ENCODE measurements at places on chromosomes 16 and 17. TPM values are rescaled to one million over a fixed set of nuclear protein-coding genes. Genes with fewer than 3 reads are reported as not detected.

DNA sequence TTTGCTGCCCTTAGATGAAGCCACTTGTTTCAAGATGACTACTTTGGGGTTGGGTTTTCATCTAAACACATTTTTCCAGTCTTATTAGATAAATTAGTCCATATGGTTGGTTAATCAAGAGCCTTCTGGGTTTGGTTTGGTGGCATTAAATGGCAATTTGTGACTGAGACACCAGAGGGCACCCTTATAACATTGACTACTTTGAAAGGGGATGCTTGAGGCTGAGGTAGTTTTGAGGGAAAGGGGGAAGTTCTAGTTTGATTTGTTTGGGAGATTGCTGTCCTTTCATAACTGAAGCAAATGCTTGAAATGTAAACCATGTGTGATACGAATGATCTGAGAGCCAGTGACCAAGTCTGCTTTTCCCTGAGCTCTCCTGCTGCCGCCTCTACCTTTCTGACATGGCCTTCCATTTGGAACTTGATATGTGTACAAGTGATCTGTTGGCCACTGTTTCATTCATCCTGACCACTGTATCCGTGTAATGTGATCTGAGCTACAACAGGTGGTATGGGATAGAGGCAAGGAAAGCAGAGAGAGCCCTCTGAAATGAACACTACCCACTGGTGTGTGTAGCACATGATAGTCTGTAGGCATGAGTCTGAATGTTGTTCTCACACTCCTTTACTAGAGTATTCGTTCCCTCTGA, 5.8 kb upstream of the RARA start:
- DNase-seq: peak; percentile 52

GRCh38 chr16:88377961-88378360, 4.8 kb upstream of the ZNF469 start:
- no peak for DNase-seq

DNA sequence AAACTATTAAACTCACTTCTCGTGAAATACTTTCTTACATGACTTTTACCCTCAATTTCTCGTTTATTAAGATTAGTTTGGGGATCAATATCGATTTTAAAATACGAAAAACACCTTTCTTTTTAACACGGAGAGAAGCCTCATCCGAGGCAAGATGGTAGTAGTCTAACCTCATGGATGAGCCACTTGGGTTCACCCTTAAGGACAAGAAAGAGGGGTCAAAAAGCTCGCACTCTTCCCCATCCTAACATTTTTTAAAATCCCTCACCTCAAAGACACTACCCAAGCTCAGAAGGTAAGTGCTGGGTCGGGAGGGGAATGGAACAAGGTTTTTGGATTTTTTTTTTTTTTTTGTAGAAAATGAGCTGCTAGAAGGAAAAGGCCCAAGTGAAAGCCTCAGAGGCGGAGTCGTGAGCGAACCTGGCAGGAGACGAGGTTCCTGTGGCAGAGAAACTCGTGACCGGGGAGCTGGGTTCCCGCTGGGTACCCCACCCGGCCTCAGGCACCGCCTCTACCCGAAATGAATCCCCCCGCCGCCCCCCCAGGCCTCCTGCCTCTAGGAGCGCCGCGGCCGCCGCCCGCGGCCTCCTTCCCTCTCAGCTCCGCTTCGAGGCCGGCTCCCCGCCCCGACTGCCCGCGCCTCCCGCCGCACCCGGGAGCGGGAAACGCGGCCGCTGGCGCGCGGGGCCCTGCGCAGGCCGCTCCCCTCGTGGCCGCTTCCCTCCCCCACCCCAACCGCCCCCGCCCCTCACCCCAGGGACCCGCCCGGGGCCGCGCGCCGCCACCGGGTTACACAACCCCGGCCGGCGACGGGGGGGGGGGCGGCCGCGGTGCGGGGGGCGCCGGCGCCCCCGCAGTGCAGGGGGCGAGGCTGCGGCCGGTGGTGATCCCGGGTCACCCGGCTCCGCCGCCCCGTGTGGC, 1.6 kb downstream of the NUFIP2 start:
- peak; percentile 49 for DNase-seq

CASKIN2 gene
- 4.3 TPM for total RNA-seq

DNA sequence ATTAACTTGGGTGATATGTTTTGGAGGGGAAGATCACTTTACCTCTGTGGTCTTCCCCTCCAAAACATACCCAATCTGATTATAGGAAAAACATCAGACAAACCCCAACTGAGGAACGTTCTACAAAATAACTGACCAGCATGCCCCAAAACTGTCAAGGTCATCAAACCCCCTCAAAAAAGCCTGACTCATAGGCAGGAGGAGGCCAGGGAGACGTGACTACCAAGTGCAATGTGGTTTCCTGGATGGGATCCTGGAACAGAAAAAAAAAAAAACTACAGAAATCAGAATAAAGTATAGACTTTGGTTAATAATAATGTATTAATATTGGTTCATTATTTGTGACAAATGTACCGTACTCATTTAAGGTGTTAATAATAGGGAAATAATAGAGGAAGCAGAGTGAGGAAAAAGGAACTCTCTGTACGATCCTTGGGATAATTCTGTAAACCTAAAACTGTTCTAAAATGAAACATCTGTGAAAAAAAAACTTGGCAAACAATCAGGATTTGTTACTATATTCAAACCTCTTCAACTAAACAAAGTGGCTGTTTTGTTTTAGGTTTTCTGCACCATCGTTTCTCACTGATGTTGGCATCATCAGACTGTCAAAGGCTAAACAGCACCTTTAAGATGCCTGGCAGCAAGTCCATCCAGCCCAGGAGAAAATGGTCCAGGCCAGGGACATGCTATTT, 266.7 kb upstream of the SDK2 start:
- no peak for DNase-seq

Data from activated T-cell treated with anti-CD3 and anti-CD28 coated beads, Interleukin-2, amount 50 U/mL, for 4 hours (primary cell).